ENCODE measurements at places on chromosomes 12 and 14.
A peak's percentile ranks its signal among the peaks of the same experiment; 100 is the strongest.

DNA sequence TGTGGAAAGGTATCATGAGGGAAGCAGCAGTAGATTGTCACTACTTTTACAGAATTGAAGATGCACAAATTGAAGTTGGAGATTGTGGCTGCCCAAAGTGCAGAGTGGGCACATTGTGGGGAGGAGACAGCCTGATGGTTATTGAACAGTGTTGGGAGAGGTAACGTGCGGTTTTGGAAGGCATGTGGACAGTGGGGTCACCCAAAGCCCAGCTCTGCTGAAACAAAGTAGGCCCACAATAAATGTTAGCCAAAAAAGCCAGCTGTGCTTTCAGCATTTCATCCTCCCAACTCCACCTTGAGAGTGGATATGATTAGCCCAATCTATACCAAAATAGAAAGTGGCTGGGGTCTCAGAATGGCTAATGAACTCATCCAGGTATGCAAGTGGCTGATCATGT, 96.7 kb downstream of the TMX1 start:
- DNase-seq: no peak

GRCh38 chr12:30753233-30753632, 1.5 kb downstream of the CAPRIN2 start:
- DNase-seq: peak; percentile 64

GRCh38 chr12:95733141-95733825, 57.3 kb downstream of the NTN4 start:
- peak; percentile 14 for DNase-seq

- DNase-seq: no peak
These were observed 177.8 kb upstream of the EEA1 start for GRCh38 chr12:93106910-93107309.

GRCh38 chr14:44847526-44848309, 114.0 kb downstream of the KLHL28 start:
- DNase-seq: peak; percentile 7

DNA sequence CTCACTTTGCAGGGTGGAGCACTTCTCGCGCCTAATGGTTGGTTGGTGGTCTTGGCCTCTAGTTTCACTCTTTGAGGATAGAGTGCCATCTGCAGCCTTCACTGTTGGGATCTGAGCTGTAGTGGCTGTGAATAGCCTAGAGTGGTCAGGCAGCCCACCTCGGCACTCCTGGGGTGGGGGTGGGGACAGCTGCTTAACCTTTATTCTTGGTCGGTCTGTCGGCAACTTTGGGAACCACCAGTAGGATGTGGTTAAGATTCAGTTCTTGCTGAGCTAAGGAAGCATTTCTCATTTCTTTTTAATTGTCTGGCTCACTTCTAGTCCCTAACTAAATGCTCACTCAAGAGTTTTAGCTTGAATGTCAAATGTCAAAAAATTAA, 21.1 kb downstream of the TMBIM6 start:
- DNase-seq: no peak

DNA sequence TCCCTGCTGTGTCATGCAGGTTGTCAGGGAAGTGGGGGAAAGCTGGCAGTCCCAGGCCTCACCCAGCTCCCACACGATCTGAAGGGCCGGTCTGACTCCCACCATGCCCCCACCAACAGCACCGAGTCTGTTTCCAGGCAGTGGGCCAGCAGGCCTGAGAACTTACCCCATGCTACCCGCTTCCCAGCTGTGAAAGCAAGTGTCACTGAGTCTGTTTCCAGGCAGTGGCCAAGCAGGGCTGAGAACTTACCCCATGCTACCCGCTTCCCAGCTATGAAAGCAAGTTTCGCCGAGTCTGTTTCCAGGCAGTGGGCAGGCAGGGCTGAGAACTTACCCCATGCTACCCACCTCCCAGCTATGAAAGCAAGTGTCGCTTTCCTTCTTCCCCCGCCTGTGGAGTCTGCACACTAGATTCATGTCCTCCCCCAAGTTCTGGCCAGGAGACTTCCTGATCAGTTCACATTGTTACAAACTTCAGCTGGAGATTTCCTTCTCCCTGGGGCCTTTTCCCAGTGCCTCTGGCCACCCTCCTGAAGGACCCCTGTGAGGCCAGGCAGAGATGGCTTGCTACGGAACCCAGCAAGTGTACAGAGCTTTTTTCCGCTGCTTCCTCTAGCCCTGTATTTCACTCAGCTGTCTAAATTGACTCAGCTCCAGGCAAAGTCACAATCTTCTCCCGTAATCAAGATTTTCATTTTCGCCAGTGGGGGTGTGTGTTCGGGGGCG, 435.4 kb downstream of the TMTC2 start:
- no peak for DNase-seq

GRCh38 chr12:69388371-69388770, 28.8 kb downstream of the YEATS4 start:
- DNase-seq: peak; percentile 87

DNA sequence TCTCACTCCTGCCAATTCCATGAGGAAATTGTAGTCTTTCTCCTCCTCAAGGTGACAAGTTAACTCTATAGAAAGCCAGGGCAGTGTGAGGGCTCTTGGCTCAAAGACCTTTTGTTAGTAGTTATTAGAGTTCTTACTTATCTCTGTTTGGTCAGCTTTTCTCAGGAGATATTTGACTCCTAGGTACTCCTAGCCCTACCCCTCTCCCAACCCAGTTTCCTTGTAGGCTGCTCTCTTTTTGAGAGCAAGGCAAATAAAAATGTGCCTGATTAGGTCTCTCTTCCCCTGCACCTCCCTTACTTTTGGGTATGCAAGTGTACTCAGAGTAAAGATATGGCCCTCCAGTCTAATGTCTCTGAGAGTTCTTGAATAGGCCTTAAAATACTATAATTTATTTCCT, 23.8 kb downstream of the BTG1 start:
- DNase-seq: no peak

GRCh38 chr12:40802656-40803055, 110.4 kb downstream of the CNTN1 start:
- DNase-seq: no peak

DNA sequence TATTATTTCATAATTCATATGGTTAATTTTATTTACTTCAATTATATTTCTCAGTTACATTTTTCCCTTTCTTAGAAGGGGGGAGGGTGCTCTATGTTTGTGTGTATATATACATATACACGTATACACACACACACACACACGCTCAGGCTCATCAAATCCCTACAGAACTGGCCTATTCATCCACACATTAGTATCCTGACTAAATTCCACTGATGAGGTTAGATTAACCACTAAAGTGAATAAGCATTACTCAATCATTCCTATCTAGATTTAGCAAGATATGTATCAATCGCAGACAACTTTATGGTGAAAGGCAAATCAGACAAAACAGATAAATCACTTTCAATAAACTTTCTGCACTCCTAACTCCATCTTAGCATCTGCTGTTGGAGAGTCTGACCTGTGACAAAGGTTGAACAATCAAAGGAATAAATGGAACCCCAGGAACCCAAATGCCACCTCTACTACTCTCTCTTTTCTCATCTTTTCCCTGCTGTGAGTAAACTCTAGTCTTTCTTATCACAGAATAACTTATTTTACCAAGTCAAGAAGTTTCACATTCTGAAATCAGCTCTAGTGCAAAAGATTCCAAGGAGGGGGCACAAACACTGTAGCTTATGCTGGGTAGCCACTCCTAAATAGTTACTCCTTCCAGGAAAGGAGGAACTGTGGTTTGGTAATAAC, 67.6 kb downstream of the RALGAPA1 start:
- no peak for DNase-seq

- DNase-seq: no peak
These were observed 371.0 kb downstream of the ALG10 start for GRCh38 chr12:34393086-34393820.

- DNase-seq: peak; percentile 18
These were observed 633 bp downstream of the STX2 start for GRCh38 chr12:130838284-130838950.

DNA sequence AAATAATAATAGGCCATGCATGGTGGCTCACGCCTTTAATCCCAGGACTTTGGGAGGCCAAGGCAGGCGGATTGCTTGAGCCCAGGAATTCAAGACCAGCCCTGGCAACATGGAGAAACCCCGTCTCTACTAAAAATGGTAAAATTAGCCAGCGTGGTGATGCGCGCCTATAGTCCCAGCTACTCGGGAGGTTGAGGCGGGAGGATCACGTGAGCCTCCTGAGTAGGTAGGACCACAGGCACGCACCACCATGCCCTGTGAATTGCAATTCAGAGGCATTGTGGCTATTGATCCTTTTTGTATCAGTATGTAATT, 2.3 kb downstream of the ARHGDIB start:
- DNase-seq: no peak

DNA sequence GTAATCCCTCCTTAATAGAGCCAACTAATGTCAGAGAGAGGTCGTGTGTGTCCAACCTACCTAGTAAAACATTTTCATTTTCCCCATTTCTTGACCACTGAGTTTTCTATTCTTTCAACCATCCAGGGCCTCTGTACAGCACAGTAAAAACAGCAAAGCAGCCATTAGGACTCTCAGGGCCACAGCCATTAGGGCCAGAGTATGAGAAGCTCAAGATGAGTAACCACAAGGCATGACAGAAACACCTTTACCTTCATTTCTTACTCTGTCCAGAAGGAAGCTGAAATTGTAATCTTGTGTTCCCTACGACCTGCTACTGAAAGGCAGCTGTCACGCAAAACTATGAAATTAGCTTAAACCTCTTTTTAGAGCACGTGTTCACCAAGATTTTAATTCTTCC, 2.3 kb downstream of the SPPL3 start:
- DNase-seq: no peak

- no peak for DNase-seq
These were observed 266.0 kb upstream of the CRY1 start for GRCh38 chr12:107359382-107359781.

- DNase-seq: no peak
These were observed 962.9 kb downstream of the TMEM121 start for GRCh38 chr14:106489112-106489881.

DNA sequence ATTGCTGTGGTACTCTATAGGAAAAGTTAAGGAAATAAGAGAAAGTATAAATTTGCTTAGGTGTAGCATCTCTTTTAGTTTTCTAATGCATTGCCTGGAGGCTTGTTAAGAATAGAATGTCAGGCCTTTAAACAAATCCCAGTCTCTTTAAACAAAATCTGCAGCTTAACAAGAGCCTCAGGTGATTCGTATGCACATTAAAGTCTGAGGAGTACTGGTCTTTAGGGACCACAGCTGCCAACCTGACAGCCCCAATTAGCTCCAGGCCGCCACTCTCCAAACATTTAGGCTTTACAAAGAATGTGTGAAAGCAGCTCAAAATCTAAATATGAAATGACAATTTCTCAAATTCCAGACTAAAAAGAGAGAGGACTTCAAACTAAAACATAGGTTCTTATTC, 35.7 kb downstream of the PAWR start:
- no peak for DNase-seq

GRCh38 chr12:44716711-44717110, 159.4 kb downstream of the NELL2 start:
- no peak for DNase-seq

- no peak for DNase-seq
These were observed 142.0 kb upstream of the PZP start for GRCh38 chr12:9349888-9350885.
